ENCODE measurements at places on chromosomes 12 and 14. TPM values are rescaled to one million over a fixed set of nuclear protein-coding genes. Genes with fewer than 3 reads are reported as not detected.

The LACRT gene
- total RNA-seq = not detected

The ATF1 gene
- total RNA-seq = 11.3 TPM

The PARPBP gene
- total RNA-seq = 1.1 TPM

The SMAGP gene
- 3.0 TPM for total RNA-seq

DNA sequence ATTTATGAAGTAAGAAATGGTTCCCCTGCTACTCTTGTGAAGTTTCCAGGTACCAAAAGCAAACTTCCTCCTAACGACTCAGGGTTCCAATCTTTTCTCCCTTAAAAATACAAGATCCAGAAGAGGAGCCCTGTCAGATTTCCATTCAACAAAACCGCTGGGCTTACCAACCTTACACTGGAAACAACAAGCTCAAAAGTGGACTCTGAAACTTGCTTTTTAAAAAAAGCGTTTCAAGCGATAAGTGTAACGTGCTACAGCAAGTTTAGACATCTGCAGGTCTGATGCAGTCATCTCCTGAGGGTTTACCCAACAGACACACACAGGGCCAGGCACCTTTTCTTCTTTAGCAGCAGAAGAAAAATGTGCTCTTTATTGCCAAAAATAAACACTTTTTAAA is 6.9 kb upstream of the CREBL2 start:
- DNase-seq = no peak
- H3K4me3 ChIP-seq = no peak overlapping the region
- H3K27me3 ChIP-seq = no peaks in the 10 kb centered on the region

- H3K4me1 ChIP-seq = no peaks in the 10 kb centered on the region
- no peak for DNase-seq
- H3K4me3 ChIP-seq = no peak overlapping the region
- no peak overlapping the region for H3K27ac ChIP-seq
- H3K36me3 ChIP-seq = no peaks in the 10 kb centered on the region
- peaks cover 5% of the 10 kb centered on the region for H3K27me3 ChIP-seq
These were observed 40.3 kb downstream of the SOCS2 start for GRCh38 chr12:93612776-93613175.

DNA sequence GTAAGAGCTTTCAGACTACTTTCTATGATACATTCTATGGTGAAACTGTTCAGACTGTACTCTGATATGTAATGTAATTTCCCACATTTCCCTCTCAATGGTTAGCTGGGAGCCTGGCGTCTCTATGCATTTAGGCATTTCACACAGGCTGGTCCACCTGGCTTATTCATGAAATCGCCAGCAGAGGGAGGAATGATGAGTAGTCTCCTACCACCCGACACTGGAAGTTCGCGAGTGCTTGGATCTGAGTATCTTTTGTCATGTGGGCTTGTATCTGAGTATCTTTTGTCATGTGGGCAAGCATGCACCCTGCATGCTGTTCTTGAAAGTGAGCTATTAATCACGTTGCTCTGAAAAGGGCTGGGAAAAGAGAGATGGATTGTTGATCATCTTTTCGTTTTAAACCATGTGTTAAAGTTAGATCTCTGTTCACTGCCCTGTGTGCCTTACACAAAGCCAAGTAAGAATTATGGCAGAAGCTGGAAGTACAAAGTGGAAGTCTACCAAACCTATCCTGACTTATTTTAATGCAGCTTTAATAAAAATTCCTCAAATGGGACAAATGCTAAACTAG is 235.0 kb downstream of the ATP23 start:
- H3K36me3 ChIP-seq = no peaks in the 10 kb centered on the region
- H3K4me1 ChIP-seq = no peaks in the 10 kb centered on the region
- H3K27ac ChIP-seq = no peak overlapping the region
- H3K27me3 ChIP-seq = peaks cover 5% of the 10 kb centered on the region

GRCh38 chr14:81178063-81178462 is 42.7 kb downstream of the GTF2A1 start:
- no peak overlapping the region for H3K4me3 ChIP-seq
- H3K27me3 ChIP-seq = no peaks in the 10 kb centered on the region
- peaks cover 25% of the 10 kb centered on the region for H3K36me3 ChIP-seq

- H3K27ac ChIP-seq = no peak overlapping the region
- peaks cover 8% of the 10 kb centered on the region for H3K27me3 ChIP-seq
- H3K36me3 ChIP-seq = no peaks in the 10 kb centered on the region
- no peak for DNase-seq
- H3K4me1 ChIP-seq = no peaks in the 10 kb centered on the region
- no peak overlapping the region for H3K4me3 ChIP-seq
These were observed 34.7 kb upstream of the VASH1 start for GRCh38 chr14:76726551-76726970.

- no peak overlapping the region for H3K27ac ChIP-seq
- no peaks in the 10 kb centered on the region for H3K4me1 ChIP-seq
- peaks cover 6% of the 10 kb centered on the region for H3K27me3 ChIP-seq
- H3K36me3 ChIP-seq = no peaks in the 10 kb centered on the region
- DNase-seq = no peak
- H3K4me3 ChIP-seq = no peak overlapping the region
These were observed 319.5 kb upstream of the DIO3 start for GRCh38 chr14:101241807-101242278.

DNA sequence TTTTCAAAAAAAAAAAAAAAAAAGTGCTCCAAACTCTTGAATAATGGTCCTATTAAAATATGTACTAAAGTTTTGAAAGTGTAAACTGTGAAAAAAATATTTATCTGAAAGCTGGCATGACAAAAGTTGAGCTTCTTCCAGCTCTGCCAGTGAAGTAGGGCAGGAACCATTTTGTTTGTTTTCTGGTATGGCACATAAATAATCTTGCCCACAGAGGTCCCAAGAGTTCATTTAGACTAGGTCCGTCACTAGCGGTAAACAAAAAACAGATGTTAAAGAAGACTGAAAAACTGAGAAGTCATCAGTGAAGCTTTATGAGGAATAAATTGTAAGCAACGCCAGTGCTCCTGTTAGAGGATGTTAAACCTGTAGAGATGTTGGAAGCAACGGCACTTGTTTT is 7.0 kb downstream of the ERP27 start:
- peaks cover 89% of the 10 kb centered on the region for H3K36me3 ChIP-seq
- no peak overlapping the region for H3K4me3 ChIP-seq
- no peak overlapping the region for H3K27ac ChIP-seq
- H3K4me1 ChIP-seq = no peaks in the 10 kb centered on the region

DNA sequence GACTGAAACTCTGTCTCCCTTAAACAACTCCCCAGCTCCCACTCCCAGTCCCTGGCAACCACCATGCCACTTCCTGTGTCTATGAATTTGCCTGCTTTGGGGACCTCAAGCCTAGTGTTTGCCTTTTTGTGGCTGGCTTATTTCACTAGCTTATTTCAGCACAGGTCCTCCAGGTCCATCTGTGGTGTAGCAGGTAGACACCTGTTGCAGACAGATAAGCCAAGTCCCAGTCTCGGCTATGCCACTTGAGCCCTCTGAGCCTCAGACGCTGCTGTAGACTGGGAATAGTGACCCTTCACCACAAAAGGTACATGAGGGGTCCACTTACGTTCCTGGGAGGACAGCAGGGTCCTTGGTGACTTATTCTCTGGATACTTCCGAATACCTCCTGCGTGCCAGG is 24.4 kb upstream of the KLC1 start:
- H3K27me3 ChIP-seq = peaks cover 5% of the 10 kb centered on the region
- H3K4me3 ChIP-seq = no peak overlapping the region
- no peak overlapping the region for H3K27ac ChIP-seq
- no peaks in the 10 kb centered on the region for H3K36me3 ChIP-seq
- no peak for DNase-seq

- H3K27me3 ChIP-seq = no peaks in the 10 kb centered on the region
- H3K36me3 ChIP-seq = no peaks in the 10 kb centered on the region
- H3K4me3 ChIP-seq = no peak overlapping the region
- no peak for DNase-seq
- H3K4me1 ChIP-seq = no peaks in the 10 kb centered on the region
- H3K27ac ChIP-seq = no peak overlapping the region
These were observed 12.8 kb upstream of the PALS1 start for GRCh38 chr14:67228325-67228984.

- H3K36me3 ChIP-seq = no peaks in the 10 kb centered on the region
- no peak overlapping the region for H3K27ac ChIP-seq
- H3K27me3 ChIP-seq = peaks cover 6% of the 10 kb centered on the region
- no peak for DNase-seq
These were observed 28.5 kb downstream of the TTC6 start for GRCh38 chr14:37623971-37624370.

DNA sequence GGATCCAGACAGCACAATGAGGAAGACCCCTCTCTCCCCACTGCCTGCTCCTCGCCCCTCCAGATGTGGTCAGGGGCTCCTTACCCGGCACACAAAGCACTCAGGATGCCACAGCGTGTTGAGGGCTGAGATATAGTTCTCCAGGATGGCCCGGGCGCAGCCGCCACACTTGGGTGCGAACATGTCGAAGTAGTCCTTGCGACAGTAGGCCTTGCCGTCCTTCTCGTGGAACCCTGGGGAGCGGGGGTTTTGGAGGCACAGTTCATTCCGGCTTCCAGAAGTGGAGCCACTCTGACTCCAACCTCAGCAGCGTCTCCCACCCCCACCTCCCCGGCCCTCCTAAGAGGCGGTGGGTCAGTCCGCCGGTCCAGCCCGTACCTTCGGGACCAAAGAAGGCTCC is 12.8 kb upstream of the RPLP0 start:
- H3K4me3 ChIP-seq = no peak overlapping the region
- no peaks in the 10 kb centered on the region for H3K27me3 ChIP-seq
- H3K27ac ChIP-seq = no peak overlapping the region
- peaks cover 84% of the 10 kb centered on the region for H3K36me3 ChIP-seq
